ENCODE measurements at places on chromosomes 4 and X. TPM values are rescaled to one million over a fixed set of nuclear protein-coding genes. Genes with fewer than 3 reads are reported as not detected.

Gene FRMPD3
- total RNA-seq, result 0.12 TPM

DNA sequence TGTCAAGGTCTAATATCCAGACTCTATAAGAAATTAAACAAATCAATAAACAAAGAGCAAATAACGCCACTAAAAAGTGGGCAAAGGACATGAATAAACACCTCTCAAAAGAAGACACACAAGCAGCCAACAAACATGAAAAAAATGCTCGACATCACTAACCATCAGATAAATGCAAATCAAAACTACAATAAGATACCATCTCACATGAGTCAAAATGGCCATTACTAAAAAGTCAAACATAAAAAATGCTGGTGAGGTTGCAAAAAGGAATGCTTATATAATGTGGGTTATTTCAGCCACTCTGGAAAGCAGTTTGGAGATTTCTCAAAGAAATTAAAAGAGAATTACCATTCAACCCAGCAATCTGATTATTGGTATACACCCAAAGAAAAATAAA lies 481.1 kb downstream of the STPG2 start:
- DNase-seq, result no peak

DNA sequence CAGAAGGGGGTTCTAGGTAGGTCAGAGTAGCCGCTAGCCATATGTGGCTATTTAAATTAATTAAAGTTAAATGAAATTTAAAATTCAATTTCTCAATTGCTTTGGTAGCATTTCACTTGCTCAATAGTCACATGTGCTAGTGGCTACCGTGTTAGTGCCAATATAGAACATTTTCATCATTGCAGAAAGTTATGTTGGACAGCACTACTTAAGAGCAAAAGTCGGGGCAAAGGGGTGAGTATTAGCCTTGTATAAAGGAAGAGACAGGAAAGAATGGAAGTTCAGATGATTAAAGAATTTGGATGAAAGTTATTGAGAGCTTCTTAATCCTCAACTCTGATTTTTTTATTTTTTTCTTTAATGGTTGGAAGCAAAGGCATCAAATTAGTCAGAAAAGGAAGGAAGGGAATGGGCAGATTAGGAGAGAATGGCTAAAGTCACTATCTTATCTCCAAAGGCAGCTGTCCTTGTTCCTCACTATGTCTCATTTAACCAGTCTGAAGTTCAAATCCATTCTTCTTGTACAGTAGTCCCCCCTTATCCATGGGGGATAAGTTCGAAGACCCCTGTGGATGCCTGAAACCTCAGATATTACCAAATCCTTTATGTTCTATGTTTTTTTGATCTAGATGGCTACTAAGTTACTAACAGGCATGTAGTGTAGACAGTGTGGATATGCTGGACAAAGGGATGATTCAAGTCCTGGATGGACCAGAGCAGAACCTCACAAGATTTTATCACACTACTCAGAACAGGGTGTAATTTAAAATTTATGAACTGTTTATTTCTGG lies 22.9 kb downstream of the OCIAD1 start:
- DNase-seq, result no peak

DNA sequence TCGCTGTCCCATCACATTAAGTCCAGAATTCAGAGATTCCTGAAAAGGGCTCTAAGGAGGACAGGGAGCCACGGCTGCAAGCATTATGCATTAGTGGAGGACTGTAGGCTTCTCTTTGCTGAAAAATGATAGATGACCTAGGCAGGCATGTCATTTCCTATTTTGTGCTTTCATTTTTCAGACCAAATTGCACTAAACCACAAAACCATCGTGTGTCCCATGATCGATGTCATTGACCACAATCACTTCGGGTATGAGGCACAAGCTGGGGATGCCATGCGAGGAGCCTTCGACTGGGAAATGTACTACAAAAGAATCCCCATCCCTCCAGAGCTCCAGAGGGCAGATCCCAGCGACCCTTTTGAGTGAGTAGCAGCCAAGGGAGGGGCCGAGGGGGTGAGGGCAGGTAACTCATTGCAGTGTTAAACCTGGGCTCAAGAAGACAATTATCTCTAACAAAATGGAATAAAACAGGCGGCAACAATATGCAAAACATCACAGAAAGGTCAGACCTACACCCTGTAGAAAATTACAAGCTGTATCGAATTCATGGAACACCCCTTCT lies 355.2 kb upstream of the GALNT7 start:
- DNase-seq, result no peak

- no peak for DNase-seq
These were observed 45.6 kb downstream of the FHL1 start for GRCh38 chrX:136192839-136193414.

All from right atrium auricular region (tissue), 2 donors.